ENCODE measurements at places on chromosomes 11 and 22. TPM values are rescaled to one million over a fixed set of nuclear protein-coding genes. Genes with fewer than 3 reads are reported as not detected.

Gene KLHDC7B
- total RNA-seq: 0.77 TPM

GRCh38 chr11:83116015-83116641 lies 40.8 kb upstream of the PCF11 start:
- no peak for DNase-seq

- DNase-seq: no peak
These were observed 8.8 kb upstream of the CUL5 start for GRCh38 chr11:107999759-108000455.

GRCh38 chr22:37337204-37337943 lies 55.1 kb downstream of the CYTH4 start:
- no peak for DNase-seq

- no peak for DNase-seq
These were observed 26.0 kb downstream of the FDX1 start for GRCh38 chr11:110455718-110456117.

Gene UQCC3
- 6.1 TPM for total RNA-seq

- no peak for DNase-seq
These were observed 785 bp upstream of the EFCAB6 start for GRCh38 chr22:43812890-43813289.

Gene NXPE2
- 0.38 TPM for total RNA-seq

- no peak for DNase-seq
These were observed 9.6 kb downstream of the OR52K1 start for GRCh38 chr11:4491878-4492606.

DNA sequence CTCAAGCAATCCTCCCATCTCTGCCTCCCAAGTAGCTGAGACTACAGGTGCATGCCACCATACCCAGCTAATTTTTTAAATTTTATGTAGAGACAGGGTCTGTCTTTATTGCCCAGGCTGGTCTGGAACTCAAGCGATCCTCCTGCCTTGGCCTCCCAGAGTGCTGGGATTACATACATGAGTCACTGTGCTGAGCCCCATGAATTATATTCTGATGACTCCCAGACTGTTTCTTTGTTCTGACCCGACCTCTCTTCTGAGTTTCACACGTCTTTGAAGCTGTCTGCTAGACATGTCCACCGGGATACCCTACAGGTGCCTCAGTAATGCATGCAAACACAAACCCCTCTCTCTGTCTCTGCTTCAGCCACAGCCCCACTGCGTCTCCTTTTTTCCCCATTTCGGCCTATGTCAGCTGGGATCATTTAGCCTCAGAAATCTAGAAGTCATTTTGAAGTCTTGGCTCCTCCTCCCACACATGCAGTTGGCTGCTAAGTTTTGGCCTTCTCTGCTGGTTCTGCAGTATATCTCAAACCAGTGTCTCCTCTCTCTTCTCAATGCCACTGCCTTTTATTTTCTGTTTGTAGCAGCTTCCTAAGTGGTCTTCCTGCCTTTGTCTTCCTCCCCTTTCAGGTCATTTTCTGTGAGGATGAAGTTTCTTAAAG lies 4.8 kb downstream of the VPS26B start:
- DNase-seq: no peak

DNA sequence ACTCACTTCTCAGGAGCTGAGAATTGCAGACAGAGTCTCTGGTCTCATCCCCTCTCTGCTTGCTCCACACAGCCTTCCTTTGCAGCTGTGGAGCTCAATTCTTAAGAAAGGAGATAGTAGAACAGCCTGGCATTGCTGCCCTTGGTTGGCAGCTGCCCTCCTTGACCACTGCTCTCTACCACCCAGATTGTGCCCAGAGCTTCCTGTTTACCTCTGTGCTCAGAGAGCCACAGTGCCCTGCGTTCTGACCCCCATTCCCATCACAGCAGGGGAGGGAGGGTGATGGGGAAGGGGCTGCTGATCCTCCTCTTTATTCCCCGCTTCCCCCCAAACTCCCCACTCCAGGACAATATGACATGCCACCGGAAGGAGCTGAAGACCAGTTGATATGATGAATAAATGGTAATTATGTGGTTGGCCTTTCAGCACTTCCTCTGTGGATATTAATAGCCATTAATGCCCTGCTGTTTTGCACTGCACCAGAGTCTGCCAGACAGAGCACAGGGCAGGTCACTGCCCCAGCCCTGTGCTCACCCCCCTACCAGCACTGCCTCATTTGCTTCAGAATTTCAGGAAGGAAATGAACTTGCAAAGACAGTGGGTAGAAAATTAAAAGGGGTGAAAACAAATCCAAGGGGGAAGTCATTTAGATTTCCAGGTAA lies 426.8 kb upstream of the CADM1 start:
- DNase-seq: no peak

- no peak for DNase-seq
These were observed 9.8 kb upstream of the USP2 start for GRCh38 chr11:119391275-119391674.

Gene OR8G1
- not detected for total RNA-seq

DNA sequence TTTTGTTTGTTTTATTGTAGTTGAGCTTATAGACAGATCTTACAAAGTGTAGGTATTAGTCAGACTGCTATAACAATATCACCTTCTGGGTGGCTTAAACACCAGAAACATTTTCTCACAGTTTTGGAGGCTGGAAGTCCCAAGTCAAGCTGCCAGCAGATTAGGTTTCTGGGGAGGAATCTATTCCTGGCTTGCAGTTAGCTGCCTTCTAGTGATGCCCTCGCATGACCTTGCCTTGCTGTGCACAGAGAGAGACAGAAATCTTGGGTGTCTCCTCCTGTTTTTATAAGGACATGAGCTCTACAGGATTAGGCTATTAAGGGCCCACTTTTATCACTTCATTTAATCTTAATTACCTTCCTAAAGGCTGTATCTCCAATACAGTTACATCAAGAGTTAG lies 1635.2 kb downstream of the FAM181B start:
- no peak for DNase-seq

DNA sequence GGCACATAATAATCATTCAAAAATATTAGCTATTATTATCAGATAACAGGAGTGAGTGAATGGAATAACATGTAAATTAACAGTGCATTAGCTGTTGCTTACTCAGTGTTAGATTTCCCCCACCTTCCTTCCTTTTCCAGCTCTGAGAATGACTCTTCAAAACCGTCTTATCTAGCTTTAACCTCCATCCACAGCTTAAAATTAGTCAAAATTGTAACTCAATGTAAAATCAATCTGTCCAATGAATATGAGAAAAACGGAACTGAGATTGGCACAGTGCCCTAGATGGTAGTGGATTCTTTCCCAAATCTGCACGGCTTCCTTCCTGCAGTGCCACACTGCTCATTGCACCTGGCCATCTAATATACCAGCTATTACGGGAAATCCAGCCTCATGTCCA lies 156.8 kb upstream of the BDNF start:
- DNase-seq: no peak

DNA sequence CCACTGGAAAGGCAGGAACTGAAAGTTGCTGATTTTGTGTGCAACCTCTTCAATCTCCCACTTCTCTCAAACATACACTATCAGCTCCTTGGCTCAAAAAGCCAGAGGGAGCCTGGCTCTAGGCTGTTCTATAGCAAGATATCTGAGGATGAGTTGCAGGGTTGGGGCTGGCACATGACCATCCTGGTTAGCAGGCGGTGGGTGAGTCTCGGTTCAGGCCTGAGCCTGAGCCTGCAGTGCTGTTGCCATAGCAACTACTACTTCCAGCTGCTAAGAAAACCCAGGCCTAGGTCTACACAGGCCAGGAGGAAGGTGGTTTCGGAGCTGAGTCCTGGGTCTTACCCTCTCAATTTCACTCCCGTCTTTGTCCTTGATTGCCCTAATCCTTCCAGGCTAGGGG lies 39.0 kb downstream of the CWC15 start:
- DNase-seq: no peak

Gene ASPHD2
- total RNA-seq: 1.5 TPM

- DNase-seq: no peak
These were observed 848.3 kb downstream of the TBC1D22A start for GRCh38 chr22:47610764-47611163.

- no peak for DNase-seq
These were observed 53.3 kb downstream of the SCN3B start for GRCh38 chr11:123601136-123601535.

DNA sequence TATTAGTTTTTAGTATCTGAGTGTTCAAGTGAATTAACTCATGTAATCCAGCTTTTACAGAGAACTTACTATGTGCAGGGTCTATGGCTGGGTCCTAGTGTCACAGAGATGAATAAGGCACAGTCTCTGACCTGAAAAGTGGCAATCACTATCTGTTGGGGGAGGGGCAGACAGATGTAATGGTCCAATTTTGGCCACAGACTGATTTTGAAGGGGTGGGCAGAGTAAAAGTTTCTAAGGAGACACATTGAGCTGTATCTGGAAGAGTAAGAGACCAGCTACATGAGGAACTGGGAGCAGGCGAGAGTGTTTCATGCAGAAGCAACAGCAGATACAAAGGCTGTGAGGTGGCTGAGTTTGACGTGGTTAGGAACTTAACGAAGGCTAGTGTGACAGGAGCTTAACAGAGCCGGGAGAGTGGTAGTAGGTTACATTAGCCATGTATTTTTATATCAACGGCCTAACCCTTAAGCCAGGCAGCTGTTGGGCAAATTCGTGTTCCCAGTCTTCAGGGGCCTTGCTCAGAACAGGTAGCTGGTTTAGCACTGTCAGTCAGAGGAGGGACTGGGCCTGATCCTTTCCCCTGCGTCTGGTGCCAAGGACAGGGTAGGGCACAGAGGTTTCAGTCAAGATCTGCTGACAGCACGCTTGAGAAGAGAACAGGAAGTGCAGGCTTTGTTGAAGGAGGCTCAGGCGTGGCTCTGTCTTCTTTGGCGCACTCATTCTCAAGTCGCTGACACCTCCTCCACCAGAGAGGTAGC lies 1.4 kb upstream of the STIM1 start:
- DNase-seq: peak; percentile 57

DNA sequence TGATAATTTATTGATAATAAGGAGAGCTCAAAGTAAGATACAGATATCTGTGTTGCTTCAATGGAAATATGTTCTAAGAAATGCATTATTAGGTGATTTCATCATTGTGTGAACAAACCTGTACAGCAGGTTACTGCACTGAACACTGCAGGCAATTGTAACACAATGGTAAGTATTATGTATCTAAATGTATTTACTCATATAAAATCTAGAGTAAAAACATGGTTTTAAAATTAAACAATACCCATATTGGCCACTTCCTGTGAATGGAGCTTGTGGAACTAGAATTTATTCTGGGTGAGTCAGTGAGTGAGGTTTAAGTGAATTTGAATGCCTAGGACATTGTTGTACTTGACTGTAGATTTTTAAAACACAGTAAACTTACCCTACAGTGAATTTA lies 722.9 kb upstream of the RAG2 start:
- no peak for DNase-seq

- DNase-seq: no peak
These were observed 134.2 kb downstream of the RBFOX2 start for GRCh38 chr22:35894464-35894878.

DNA sequence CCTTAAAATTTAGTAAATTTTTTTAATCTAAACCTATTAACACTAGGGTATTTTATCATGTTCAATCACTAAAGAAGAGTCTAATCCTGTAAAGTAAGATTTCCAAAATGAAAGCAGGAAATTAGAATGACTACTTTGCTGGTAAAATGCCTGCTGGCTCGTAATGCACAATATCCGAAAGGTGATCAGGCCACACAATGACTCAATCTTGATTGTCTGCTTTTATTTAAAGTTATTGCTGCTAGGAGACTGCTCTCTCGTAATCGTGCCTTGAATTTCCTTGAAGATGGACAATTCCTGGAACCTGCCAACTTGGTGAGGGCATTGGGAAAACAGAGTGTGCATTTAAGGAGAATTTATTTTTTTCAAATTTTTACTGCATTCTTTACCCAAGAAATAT lies 1786.5 kb upstream of the RAG2 start:
- DNase-seq: no peak

DNA sequence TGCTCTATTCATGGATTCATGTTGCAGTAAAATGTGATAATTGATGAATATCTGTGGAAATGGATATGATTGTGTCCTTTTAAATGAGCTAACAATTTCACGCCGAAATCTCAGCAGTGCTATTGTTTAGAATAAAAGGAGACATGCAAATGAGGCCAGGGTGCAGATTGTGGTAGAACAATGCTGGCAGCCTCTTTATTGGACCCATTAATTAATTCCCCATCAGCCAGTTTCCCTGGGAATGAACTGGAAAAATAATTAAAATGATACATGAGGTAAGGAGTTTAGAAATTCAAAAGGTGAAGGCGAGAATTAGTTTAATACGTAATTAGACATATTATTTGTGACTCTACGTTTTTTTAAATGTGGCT lies 306.2 kb downstream of the TBC1D22A start:
- DNase-seq: no peak

Gene LRRC10B
- total RNA-seq: 6.4 TPM

Gene RIMBP3C
- 0.47 TPM for total RNA-seq

- DNase-seq: no peak
These were observed 671.9 kb downstream of the NTM start for GRCh38 chr11:132042296-132042695.
